ENCODE measurements at places on chromosomes 7 and 10.

- DNase-seq: no peak
Measured at GRCh38 chr7:128068785-128069184, 37.5 kb upstream of the LRRC4 start.

DNA sequence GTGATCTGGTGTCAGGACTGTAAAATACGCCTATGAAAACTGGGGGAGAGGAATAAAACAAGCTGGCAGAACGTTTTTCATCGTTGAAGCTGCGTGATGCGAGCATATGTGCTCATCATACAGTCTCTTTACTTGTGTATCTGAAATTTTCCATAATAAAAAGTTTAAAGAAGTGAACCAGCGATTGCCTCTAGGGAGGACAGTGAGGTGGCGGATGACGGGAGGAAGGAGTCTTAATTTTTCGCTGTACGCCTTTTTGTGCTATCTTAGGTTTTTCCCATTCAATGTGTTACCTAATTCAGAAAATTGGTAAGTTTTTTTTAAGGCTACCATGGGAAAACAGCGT, 891 bp upstream of the WAPL start:
- DNase-seq: no peak

- no peak for DNase-seq
Measured at GRCh38 chr10:52170776-52171175, 143.3 kb upstream of the DKK1 start.

GRCh38 chr10:17913604-17914003, 38.1 kb upstream of the SLC39A12 start:
- no peak for DNase-seq

DNA sequence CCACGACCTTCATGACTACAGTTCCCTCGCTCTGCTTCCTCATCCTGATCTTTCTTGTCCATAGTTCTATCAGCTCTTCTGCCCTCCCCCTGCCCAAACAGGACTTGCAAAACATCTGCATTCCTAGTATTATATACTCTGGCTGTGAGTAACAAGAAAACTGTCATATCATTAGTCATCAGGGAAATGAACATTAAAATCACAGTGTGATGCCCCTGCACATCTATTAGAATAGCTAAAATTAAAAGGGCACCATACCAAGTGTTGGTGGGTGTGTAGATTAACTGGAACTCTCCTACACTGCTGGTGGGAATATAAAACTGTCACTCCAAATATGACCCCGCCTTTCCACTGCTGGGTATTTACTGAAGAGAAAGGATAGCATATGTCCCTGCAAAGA, 141.8 kb downstream of the C7orf25 start:
- DNase-seq: no peak

DNA sequence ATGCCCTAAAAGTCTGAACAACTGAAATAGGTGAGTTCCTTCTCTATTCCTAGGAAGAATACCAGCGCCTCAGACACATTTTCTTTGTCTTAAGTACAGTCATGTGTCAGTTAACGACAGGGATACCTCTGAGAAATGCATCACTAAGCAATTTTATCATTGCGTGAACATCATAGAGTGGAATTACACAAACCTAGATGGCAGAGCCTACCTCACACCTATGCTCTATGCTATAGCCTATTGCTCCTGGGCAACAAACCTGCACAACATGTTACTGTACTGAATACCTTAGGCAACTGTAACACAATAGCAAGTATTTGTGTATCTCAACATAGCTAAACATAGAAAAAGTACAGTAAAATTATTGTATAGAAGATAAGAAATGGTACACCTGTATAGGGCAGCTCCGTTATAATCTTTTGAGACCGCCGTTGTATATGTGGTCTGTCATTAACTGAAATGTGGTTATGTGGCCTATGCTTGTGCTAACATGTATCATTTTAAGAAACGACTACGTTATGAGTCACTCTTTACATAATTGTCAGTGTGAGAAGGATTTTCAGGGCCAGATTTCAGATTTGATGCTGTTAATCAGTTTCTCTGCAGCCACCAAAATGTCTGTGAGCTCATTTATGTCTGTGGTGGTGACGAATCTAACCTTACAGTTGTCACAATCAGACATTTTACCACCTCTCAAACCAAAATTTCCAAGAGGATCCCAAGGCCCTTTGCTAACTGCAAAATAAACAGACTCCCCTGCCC, 66.1 kb upstream of the STK17A start:
- DNase-seq: no peak

DNA sequence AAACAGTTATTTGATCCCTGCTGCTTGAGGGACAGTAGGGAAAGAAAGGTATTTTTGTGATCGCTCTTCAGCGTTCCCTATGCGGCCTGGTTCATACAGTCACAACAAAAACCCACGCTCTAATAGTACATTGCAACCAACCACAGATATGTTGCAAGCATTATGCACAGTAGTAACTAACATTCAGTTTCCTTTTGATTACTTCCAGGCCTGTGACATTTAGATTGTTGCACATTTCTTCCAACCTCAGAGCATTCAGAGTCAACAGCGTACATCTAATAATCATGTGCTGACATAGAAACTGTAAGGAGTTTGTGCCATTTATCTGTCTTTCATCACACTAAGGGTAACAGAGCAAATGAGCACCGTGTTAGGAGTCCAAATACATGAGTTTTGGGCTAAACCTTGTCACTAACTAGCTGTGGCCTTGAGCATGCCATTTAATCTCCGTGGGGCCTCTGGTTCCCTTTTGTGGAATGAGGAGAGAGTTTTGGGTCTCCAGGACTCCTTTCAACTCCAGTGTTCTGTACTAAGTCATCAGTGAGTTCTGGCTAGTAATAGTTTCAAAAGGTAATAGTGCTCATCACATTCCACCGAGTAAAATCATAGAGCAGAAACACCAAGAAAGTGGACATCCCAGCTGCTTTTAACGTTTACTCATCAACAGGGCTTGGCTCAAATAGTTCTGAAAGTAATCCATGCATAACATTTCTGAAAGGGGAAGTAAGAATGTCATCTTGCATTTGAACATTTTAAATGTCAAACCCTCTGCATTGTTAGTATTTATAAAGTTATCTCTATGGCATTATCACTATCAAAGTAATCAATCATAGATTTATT, 99.0 kb upstream of the FZD1 start:
- no peak for DNase-seq

DNA sequence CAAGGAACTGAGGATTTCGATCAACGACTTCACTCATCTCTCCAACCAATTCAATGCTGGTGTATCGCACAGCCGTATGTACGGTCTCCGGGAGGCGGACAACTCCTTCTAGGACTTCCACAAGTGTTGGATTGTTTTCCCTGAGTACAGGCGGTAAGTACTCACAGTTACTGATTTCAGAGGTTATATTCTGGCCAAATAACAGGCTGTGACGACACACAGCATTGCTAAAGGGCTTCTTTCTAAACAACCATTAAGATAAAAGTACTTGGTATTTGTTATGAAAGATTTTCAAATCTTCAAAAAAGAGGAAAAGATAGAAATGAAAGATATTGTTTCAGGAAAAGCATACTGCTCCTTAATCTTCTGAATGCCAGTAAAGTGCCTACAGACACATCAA, 52.2 kb downstream of the IRF5 start:
- DNase-seq: no peak

GRCh38 chr10:3783316-3783681, 1.7 kb downstream of the KLF6 start:
- peak; percentile 78 for DNase-seq

GRCh38 chr7:4769761-4770160, 5.7 kb upstream of the AP5Z1 start:
- DNase-seq: no peak

GRCh38 chr10:3107426-3107961, 40.1 kb downstream of the PFKP start:
- DNase-seq: no peak

GRCh38 chr10:1074748-1075308, 18.6 kb downstream of the WDR37 start:
- no peak for DNase-seq

DNA sequence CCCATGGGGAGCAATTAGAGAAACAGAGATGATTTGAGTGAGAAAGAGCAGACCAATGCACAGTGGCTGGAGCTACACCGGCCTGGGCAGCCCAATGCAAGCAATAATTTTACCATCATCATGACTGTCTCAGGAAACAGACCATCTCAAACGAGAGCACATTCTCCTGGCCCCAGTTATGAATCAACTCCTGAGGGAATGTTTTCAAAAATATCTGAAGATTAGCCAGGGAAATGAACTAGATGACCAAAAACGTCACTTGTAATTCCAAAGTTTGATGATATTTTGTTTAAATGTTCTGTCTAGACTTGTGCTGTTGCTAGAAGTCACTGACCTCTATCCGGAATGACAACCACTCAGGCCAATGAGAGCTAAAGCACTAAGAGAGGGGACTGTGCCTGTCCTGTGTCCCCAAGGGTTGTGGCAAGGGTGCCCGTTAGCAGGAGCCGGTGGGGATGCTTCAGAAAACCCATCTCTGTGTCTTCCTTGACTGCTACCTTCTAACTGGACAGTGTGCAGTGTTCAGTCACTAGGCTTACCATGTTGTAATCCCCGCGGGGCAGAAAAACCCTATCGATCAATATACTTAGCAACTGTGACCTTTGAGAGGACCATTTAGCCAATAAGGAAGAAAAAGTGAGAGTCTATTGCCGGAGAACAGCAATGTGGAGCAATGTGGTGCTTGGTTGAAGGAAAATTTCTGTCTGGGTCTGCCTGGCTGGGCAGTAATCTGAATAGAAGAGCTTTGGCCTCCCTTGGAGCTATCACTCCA, 202.4 kb downstream of the ADAM12 start:
- DNase-seq: no peak

- DNase-seq: no peak
Measured at GRCh38 chr7:112145206-112145605, 61.0 kb downstream of the DOCK4 start.

DNA sequence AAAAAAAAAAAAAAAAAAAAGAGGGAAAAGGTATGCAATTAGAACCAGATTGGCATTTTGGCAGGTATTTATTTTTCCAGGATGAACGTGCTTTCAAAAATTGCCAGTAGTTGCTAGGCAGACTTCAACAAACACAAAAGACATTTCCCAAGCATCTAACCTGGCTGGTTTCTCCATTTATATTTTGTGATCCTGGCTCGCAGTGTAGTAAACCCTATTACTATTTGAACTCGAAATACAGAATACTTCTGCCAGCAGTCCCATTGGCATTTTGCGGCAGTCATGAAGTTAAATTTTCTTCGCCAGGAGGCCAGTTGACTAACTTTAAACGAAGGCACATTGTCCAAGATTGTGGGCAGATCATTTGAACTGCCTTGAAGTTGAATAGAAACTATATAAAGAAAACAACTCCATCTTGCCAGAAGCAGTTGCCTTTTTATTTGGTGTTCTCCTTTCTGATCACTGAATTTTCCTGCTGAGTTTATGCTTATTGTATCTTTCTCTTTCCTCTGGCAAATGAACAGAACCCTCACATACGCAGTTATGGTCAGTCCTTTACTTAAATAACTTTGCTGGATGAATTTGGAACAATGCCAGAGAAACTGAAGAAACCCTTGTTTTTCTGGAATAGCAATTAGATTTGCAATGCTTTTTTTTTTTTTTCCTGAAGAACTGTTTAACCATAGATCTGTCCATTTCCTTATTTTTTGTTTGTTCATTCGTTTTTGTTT, 132.9 kb downstream of the BICC1 start:
- no peak for DNase-seq

DNA sequence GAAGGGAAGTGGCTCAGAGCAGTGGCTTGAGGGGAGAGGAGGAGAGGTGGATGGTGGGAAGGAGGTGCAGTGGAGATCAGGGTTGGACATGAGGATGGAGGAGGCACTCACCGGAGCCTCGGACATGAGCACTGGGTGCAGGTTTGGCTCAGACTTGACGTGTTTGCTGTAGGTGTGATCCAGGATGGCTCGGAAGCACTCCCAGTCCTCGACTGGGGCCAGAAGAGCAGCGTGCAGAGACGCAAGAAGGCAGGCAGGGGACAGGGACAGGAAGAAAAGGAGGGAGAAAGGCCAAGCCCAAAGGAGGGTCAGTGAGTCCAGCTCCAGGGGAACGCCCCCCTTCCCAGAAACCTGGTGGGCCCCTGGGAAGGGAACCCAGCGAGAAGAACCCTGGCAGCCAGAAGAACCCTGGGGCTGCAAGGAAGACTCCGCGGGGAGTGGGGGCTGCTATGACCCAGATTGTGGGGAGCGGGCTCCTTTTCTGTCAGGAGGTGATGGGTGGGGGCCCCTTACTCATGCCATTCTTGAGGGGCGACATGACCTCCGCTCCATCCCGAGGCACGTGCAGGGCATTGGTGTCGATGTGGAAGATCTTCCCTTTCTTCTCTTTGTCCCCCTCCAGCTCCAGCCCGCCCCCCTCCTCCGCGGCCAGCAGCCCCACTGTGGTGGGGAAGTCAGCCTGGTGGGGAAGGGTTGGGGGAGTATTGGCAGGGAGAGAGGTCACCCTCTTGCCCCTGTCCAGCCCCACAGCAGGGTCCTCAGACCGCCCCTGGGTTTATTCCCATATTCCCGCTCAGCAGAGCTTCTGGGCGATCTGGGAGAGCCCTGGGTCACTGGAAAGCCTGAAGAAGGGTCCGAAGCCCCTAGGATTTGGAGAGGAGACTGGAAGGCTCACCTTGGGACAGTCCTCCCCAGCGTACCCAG, 1.1 kb downstream of the ACTL6B start:
- DNase-seq: no peak

DNA sequence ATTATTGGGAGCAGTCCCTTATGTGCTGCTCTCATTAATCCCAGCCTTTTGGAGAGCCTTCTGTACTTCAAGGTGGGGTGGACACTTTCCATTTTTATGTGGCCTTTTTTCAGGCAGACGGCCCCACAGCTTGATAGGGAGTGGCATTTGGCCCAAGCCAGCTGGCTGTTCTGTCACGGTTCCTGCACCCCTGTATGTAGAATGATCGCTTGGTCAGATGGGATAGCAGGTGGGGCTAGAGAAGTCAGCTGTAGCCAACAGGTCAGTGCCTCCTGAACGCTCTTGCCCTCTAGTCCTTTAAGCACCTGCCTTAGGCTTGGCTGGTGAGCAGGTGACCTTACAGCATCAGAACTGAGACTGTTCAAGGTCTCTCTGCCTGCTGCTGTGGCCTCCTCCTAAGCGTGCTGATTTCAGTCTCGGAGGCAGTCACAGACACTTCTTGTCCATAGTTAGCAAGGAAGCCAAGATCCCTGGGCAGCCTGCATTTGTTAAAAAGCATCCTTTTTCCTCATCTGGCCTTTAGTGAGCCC, 95.3 kb downstream of the LRRC4 start:
- DNase-seq: no peak

DNA sequence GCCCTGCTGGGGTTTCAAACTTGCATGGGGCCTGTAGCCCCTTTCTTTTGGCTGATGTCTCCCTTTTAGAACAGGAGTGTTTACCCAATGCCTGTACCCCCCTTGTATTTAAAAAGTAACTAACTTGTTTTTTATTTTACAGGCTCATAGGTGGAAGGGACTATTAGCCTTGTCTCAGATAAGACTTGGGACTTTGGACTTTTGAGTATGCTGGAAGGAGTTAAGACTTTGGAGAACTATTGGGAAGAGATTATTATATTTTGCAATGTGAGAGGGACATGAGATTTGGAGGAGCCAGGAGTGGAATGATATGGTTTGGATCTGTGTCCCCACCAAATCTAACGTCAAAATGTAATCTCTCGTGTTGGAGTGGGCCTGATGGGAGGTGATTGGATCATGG, 314.9 kb upstream of the SP8 start:
- no peak for DNase-seq

All from activated CD4-positive, alpha-beta T cell treated with anti-CD3 and anti-CD28 coated beads, Interleukin-2, amount 50 U/mL, for 24 hours (primary cell).